SJSA1 (cell line): ENCODE measurements at places on chromosomes 13 and 19. TPM values are rescaled to one million over a fixed set of nuclear protein-coding genes. Genes with fewer than 3 reads are reported as not detected.

Gene ZNF841
- total RNA-seq: 7.6 and 13.6 TPM in 2 replicates

Gene ANGPTL4
- total RNA-seq: 1.5 and 3.4 TPM in 2 replicates

Gene CEACAM5
- total RNA-seq: not detected in 2 replicates

- DNase-seq: no peak
These were observed 22.4 kb downstream of the LRCH1 start for GRCh38 chr13:46575301-46575771.

GRCh38 chr19:34241513-34242337 is 12.6 kb upstream of the GARRE1 start:
- DNase-seq: no peak

GRCh38 chr13:95098916-95099315 is 202.3 kb downstream of the ABCC4 start:
- DNase-seq: no peak

- DNase-seq: no peak
These were observed 22.8 kb downstream of the KCTD15 start for GRCh38 chr19:33819506-33819879.
